ENCODE measurements at places on chromosomes 7 and 10. TPM values are rescaled to one million over a fixed set of nuclear protein-coding genes. Genes with fewer than 3 reads are reported as not detected.
A peak's percentile ranks its signal among the peaks of the same experiment; 100 is the strongest.

The RASSF4 gene
- 53.0 TPM for total RNA-seq

DNA sequence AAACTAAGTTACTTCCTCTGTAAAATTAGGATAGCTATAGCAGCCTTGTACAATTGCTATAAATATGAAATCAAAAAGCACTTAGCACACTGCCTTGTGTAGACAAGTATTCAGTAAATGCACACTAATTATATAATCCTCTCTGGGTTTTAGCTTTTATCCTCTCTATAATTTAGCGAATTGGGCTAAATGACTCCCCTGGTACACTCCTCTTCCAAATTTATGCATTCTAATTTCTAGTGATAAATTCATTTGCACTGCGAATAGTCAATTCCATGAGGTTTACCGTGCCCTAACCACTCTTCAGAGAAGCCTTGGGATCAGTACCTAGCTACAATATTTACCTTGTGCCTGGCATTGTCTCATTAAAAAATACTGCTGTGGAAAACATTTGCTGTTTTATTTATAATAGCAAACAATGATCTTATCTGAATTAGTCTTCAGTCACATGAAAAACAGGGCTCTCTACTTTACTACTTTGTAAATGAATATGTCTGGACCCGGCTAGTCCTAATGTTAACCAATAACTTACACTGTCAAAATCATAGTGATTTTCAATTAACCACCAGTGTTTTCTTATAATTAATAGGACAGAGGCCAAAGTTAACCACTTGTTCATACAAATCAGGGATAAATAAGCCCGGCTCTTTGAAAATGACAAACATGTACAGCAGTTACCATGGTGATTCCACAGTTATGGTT is 577.9 kb downstream of the IPMK start:
- no peak for DNase-seq

The TMEM225B gene
- total RNA-seq = 0.89 TPM

The FAM25C gene
- not detected for total RNA-seq

DNA sequence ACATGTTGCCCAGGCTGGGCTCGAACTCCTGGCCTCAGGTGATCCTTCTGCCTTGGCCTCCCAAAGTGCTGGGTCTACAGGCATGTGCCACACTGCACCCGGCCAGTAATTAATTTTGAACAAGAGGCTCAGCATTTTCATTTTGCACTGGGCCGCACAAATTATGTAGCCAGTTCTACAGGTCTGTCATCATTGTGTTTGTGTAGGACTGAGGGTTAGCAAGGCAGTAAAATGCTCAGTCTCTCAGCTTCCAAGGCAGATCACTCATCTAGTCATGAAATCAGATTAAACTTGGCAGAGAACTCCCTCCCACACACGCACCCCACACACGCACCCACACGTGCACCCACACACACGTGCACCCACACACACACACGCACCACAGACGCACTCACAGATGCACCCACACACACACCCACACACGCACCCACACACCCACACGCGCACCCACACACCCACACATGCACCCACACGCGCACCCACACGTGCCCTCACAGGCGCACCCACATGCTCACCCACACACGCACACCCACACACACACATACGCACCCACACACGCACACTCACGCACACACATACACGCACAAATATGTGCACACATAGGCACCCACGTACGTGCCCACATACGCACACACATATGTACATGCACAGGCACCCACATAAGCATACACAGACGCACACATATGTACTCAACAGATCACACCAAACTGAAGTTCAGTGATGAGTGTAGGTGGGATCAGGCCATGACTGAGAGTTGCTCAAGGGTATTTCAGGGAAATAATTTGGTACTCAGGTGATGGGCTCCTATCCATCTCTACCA is 27.8 kb upstream of the PROSER2 start:
- no peak for DNase-seq

- DNase-seq = peak; percentile 60
These were observed 330.0 kb downstream of the BBS9 start for GRCh38 chr7:33459340-33459751.

- no peak for DNase-seq
These were observed 142.4 kb upstream of the BMPER start for GRCh38 chr7:33762911-33763306.

The TFR2 gene
- 0.22 TPM for total RNA-seq

GRCh38 chr7:95205665-95206225 is 118.6 kb downstream of the PON1 start:
- DNase-seq = peak; percentile 77

GRCh38 chr10:109931163-109931562 is 7.9 kb upstream of the XPNPEP1 start:
- no peak for DNase-seq

The RNF32 gene
- total RNA-seq = 0.75 TPM

DNA sequence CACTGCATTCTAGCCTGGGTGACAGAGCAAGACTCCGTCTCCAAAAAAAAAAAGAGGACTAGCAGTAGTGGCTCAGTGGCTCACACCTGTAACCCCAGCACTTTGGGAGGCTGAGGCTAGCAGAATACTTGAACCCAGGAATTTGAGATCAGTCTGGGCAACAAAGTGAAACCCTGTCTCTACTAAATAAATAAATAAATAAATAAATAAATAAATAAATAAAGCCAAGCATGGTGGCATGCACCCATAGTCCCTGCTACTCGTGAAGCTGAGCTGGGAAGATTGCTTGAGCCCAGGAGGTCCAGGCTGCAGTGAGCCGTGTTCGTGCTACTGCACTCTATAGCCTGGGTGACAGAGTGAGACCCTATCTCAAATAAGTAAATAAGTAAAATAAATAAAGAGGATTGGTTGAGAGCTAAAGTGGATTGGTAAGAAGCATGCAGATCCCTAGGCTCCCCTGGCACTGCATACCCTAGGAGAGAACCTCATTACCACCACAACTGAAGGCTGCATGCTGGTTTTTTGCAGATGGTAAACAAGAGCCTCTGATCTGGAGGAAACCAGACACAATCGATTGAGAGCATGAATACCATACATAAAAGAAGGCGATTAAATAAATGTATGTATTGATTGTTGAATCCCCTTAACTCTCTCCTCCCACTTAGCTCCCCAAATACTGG is 163.2 kb downstream of the REEP3 start:
- DNase-seq = no peak

DNA sequence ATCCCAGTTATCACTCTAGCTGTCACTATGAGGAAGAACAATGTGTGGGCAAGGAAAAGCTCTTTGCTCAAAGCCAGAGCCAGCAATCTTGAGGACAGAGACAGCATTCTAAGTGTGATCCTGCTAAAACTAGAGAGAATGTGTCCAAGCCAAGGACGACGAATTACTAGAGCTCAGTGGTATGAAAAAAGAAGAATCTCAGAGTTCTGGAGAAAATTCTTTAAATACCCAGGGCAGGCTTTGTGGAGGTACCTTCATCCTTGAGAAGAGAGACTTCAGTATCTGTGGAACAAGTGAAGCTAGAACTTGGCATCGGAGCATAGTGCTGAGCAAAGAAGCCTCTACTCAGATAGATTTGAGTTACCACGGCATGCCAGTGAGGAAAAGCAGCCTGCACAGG is 209.8 kb downstream of the TRIL start:
- no peak for DNase-seq

The FAM237B gene
- not detected for total RNA-seq

DNA sequence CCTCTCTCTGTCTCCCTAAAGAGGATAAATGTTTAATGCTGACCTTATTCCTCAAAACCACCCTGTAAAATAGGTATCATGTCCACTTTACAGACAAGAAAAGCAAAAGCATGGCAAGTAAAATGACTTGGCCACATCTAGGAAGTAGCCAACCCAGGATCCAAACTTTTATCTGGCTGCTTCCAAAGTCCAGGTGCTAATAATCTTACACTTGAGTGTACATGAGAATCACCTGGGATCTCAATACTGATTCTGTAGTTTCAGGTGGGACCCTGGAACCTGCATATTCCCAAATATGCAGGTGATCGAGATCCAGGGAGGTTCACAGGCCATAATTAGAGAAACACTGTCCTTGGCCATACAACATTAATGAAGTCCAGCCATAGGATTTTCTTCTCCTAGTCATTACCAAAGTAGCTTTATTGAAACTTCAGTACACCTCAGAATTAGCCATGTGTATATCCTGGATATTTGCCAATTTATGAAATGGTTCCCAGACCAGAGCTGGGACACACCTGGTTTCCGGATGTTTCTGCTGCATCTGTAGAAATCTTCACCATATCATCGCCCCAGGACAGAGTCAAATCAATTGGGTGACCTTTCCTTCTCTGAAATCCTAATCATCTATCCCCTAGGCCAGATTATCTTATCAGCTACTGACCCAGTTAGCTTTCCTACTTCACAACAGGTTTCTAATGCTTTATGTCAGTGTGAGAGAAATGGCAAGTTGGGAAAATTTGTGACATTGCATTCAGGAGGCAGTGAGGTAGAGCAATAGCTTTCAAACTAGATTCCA is 119.1 kb upstream of the KMT2E start:
- DNase-seq = no peak

The CYP26A1 gene
- 1.8 TPM for total RNA-seq

- DNase-seq = no peak
These were observed 186.3 kb downstream of the FRMD4A start for GRCh38 chr10:14144451-14144850.

The HPSE2 gene
- 0.04 TPM for total RNA-seq

DNA sequence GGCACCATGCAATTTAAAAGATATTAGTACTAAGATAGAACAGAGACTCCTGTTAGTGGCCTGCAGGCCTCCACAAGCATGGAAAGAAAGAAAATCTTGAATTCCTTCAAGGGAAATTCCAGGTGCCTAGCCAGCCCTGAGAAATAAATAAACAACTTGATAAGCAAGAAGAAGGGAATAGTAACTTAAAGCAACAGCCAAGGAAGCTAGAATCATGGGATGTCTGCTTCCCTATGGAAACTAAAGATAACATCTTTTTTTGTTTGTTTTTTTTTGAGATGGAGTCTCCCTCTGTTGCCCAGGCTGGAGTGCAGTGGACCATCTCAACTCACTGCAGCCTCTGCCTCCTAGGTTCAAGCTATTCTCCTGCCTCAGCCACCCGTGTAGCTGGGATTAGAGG is 128.6 kb downstream of the SKIDA1 start:
- no peak for DNase-seq

The PRTFDC1 gene
- total RNA-seq = 14.0 TPM

The CALML3 gene
- total RNA-seq = not detected

GRCh38 chr10:111595173-111595572 is 518.3 kb downstream of the ADRA2A start:
- DNase-seq = no peak

- DNase-seq = peak; percentile 67
These were observed 4.0 kb upstream of the AQP1 start for GRCh38 chr7:30907527-30908267.

- peak; percentile 3 for DNase-seq
These were observed 603.5 kb downstream of the ARL4A start for GRCh38 chr7:13290975-13291374.

The FAM13C gene
- total RNA-seq = 22.8 TPM

DNA sequence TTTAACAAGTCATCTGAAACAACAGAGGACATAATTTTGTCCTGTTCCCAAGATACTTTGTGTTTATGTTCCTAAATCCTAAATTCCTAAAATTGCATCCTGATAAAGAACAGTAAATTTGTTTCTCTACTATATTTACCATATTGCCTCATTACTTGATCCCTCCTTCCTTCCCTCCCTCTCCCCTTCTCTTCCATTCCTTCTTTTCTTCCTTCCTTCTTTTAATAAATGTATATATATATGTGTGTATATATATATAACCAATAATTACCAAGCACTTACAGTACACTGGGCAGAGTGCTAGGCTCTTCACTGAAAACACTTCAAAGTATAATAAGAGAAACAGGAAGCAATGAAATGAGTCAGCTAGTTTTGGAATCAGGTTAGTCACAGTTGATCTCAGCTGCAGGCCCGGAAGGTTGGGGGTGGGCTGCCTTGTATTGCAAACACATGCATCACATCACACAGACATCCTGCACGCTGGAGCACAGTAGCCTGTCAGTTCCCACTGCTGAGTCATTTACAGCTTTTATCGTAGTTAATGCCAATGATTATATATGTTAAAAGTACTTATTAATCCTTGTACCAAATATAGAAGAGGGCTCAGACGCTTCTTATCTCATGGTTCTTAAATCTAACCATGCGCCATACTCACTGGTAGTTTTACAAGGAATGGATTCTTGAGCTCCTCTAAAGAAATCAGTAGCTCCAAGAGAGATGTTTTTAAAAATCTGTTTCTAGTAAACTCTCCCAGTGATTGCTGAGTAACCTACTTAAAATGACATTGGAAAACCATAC is 551.7 kb downstream of the GRM8 start:
- DNase-seq = peak; percentile 38

DNA sequence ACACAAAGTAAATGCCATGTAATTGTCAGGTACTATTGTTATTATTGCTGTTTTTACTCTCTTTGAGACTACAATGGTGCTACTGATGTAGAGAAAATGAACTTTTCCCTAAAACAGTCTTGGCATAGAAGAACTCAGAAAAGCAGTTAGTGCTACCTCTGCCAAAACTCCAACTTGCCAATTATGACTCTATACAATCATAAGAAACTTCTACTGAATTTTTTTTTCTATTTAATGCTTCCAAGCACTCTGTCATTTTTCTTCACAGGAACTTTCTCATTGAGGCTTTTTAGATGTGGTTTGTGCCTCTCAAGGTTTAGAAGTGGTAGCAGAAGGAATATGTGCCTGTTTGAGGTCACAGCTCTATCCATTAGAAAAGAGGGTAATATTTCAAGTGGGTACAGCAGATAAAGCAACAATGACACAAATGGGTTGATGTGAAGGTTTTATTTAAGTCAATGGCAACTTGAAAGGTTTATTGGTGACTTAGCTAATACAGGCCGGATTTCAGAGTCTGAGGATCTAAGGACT is 64.0 kb upstream of the FERD3L start:
- peak; percentile 78 for DNase-seq

DNA sequence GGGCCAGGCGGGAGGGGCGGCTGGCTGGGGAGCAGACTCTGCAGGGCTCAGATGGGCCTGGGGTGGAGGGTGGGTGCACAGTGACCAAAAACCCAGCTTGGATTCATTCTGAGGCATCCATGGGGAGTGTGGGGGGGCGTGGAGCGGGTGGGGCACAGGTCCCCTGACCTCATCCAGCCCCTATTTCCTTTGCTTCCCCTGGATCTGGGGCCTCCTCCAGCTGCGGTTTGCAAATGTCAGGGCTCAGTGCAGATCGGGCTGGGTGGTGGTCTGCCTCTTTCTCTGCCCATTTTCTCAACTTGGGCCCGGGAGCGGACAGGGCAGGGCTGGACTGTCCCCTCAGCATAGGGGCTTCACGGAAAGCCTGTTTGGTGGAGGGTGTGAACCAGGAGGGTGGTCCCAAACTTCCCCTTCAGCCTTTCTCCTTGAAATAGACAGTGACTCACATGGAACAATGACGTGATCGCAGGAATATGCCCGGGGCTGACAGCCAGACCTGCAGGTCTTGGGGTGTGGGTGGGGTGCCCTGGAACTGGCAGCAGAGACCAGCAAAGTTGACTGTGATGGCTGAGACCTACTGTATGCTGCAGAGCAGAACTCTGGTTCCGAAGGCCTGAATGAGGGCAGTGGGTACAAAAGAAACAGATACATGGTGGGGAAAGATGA is 72.9 kb upstream of the PODXL start:
- peak; percentile 29 for DNase-seq

The KCNH2 gene
- 9.7 TPM for total RNA-seq

Data from muscle of leg (tissue), 16 donors.